CD4-positive, alpha-beta T cell treated with Interleukin-4 for 4 hours (primary cell): ENCODE measurements at places on chromosomes 16 and 17.

GRCh38 chr17:66211047-66211810 is 18.0 kb downstream of the APOH start:
- no peak for DNase-seq

- no peak for DNase-seq
These were observed 34.3 kb downstream of the HEATR3 start for GRCh38 chr16:50099957-50100648.

GRCh38 chr16:14179116-14179515 is 108.0 kb downstream of the MRTFB start:
- no peak for DNase-seq

GRCh38 chr17:59244081-59244480 is 23.8 kb downstream of the GDPD1 start:
- DNase-seq = no peak

GRCh38 chr16:11084876-11085485 is 140.6 kb downstream of the CLEC16A start:
- DNase-seq = no peak

DNA sequence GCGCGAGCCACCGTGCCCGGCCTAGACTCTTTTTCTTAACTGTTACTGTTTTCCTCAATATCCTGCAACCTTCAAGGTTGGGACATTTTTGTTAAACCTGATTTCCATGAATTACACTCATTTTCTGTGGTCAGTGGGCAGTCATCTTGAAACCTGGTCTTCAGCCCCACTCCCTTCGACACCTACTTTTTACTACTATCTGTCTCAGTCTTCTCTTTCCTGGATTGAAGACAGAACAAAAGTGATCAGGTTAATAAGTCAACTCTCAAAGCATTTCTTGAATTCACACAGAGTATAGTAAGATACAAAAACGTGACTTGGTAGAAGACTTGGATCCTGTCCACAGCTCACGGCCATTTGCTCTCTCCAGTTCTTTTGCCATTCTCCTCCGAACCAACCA is 6.1 kb downstream of the MINK1 start:
- no peak for DNase-seq

DNA sequence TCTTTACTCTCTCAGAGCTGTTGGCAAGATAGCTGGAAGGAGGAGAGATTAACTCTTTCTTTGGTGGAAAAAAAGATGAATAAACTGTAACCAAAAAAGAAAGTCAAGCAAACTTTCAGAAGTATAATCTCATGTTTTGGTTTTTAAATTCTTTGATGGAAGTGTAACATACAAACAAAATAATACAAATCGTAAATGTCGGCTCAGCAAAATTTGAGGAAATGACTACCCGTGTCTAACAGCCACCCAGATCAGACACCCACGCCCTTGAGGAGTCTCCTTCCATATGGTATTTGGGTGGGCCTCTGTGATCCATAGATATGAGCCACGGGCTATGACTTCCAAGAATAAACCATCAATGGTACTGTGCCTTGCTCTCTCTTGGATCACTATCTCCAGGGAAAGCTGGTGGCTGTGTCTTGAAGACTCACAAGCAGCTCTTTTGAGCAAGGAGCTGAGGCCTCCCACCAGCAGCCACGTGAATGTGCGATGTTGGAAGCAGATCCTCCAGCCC is 9.6 kb upstream of the CD300C start:
- DNase-seq = no peak

DNA sequence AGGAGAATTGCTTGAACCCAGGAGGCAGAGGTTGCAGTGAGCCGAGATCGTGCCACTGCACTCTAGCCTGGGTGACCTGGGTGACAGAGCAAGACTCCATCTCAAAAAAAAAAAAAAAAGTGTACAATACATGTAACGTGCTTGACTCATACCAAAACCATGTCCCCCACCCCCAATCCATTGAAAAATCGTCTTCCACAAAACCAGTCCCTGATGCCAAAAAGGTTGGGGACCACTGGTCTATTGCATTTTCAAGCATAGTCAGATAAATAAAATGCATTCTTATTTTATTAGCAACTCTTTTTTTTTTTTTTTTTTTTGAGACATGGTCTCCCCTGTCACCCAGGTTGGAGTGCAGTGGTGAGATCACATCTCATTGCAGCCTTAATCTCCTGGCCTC is 52.1 kb downstream of the COPRS start:
- DNase-seq = no peak

DNA sequence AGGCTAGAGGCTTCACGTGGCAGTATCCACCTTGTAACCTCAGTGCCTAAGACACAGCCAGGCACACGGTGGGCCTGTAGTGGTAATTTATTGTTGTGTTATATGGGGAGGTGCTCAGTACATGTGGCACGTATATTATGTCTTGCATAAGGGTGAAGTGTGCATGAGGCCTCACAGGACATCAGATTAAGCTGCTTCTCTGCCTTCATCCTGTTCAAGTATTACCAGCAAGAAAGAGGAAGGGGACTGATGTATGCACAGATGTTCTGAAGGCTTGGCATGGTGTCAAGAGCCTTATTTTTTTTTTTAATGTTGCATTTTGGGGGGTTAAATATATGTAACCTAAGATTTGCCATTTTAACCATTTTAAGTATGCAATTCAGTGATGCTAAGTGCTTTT is 71.6 kb downstream of the ABCC1 start:
- DNase-seq = no peak

- DNase-seq = no peak
These were observed 43.7 kb downstream of the GOSR1 start for GRCh38 chr17:30520882-30521281.

DNA sequence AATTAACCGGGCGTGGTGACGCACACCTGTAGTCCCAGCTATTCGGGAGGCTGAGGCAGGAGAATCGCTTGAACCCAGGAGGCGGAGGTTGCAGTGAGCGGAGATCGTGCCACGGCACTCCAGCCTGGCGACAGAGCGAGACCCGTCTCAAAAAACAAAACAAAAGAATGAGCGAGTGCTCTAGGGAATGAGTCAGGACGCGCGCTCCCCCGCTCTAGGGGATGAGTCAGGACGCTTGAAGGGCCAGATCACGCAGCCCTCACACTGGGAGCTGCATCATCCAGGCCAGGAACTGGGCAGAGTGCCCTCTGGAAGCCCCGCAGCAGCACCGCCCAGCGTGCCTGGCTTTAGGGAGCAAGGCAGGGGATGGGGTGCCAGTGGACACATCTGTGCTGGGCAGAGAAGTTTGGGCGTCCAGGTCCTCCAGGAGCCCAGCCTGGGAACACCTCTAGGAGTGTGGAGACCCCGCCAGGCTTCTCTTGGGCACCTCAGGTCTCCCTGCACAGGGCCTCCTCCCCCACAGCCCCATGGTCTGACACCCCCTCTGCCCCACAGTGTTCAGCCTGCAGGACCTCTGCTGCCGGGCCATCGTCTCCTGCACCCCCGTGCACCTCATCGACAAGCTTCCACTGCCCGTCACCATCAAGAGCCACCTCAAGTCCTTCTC is 3.9 kb upstream of the WFIKKN1 start:
- no peak for DNase-seq

DNA sequence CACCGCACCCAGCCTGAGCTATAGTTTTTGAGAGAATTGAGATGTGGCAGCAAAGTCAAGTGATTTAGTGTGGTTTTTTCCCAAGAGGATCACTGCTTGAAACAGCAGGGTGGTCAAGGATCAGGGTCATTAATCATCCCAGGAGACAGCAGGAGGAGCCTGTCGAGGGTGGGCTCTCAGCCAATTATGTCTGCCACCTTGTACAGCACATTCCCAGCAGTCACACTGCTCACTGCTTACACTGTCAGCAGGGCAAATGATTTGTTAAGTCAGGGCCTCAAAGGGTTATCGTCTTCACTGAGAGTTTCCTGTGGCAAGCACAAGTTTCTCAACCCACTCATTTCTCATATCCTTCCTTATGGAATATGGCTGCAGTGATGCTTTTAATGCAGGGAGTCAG is 13.2 kb downstream of the B3GNT9 start:
- no peak for DNase-seq

DNA sequence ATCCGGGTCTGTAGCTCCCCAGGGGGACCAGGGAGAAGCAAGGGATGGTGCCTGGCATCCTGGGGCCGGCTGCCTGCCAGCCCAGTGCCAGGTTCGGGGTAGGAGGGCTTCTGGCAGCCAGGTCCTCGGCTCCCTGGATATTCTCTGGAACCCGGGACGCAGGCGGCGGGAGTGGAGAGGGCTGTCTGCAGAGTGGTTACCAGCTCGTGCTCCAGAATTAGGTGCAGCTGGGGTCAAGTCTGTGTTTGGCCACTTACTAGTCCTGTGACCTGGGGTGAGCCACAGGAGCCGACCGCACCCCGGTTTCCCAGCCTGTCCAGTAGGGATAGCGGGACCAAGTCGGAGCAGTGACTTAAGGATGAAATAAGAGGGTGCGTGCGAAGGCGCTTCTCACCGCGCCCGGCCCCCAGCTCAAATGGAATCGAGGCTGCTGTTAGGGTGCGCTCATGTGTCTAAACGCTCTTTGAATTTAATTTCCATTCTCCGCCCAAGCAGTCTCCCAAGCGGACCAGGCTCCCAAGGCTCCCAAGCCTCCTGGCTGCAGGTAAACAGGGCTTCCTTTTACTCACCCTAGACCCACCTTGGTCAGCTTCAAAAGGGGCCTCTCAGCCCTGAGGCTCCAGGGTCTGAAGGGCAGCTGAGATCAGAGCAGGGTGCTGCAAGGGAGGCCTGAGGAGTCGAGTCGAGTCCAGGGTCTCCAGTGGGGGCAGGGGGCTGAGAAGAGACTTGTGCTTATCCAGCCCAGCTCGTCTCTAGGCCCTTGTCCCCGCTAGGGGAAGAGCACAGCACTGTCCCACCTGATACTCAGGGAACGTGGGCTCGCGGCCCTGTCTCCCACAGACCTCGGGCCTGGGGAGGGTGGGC is 28.3 kb upstream of the ZNF469 start:
- DNase-seq = no peak

- DNase-seq = peak; percentile 66
These were observed 10.7 kb downstream of the TBX2 start for GRCh38 chr17:61410141-61411010.

GRCh38 chr17:46971647-46972300 is 7.3 kb downstream of the RPRML start:
- DNase-seq = no peak

DNA sequence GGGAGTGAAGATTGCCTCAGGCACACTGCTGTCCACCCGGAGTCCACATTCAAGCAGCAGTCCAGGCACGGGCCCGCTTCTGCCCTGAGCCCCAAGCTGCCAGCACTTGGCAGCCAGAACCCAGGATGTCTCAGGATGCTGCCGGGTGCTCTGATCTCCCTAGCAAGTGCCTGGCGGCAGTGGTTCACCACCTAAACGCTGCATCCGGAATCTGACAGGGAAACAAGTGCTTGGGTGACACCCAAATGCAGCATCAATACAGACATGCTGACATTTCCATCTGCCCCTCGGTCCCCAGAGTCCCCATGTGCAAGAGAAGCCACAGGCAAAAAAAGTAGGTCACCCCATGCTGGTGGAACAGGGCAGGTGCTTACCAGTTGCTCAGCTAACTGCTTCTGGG is 197.1 kb upstream of the RPL38 start:
- no peak for DNase-seq

GRCh38 chr16:69443927-69444631 is 19.7 kb downstream of the CYB5B start:
- peak; percentile 46 for DNase-seq

- no peak for DNase-seq
These were observed 9.7 kb upstream of the KIF18B start for GRCh38 chr17:44956998-44957981.

DNA sequence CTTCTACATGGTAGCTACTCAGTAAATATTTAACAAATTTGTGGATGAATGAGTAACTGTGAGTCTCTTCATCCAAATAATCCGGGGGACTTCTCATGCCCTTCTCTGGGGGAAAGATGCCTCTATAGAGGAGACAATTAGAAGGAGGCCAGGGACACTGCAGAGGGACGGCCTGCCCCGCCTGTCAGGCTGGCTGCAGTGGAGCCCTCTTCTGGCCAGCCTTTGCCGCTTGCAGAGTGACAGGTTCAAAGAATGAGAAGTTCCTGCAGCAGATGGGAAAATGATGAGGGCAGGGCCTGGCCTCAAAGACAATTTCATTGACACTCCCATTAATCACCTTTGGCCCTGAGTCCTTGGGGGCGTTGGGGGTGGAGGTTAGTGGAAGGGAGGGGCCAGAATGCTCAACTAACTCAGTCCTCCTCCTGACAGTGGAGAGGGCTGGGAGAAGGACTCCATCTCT is 339.0 kb downstream of the MAF start:
- peak; percentile 48 for DNase-seq

GRCh38 chr16:75372236-75372856 is 61.0 kb downstream of the CFDP1 start:
- no peak for DNase-seq

GRCh38 chr17:58587713-58588117 is 73.3 kb upstream of the MTMR4 start:
- DNase-seq = peak; percentile 50

DNA sequence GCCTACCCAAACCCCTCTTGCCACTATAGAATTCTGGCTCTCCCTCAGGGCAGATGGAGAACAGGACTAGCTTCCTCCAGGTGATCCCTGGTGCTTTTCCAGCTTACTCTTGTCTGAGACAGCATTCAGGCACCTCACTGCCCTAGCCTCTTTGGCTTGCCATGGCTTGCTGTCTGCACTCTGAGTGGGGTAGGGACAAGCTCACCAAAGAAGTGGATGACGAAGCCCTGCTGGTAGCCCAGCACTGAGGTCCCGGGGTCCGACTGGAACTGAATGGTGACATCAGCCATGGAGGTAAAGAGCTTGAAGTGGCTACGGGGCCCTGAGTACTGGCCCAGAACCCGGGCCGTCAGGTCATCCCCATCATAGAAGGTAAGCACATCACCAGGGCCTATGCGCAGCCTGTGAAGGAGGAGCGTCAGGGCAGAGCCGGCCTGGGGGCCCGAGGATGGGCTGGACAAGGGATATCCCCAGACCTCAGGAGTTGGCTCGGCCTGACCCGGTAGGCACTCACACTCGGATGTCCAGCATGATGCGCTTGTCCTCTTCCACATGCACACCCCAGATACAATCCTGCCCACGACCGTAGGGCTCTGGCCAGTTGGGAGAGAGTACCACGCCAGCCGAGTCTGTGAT is 7.6 kb upstream of the PHF12 start:
- DNase-seq = no peak

- DNase-seq = no peak
These were observed 665.2 kb upstream of the CDH8 start for GRCh38 chr16:62701426-62701825.

DNA sequence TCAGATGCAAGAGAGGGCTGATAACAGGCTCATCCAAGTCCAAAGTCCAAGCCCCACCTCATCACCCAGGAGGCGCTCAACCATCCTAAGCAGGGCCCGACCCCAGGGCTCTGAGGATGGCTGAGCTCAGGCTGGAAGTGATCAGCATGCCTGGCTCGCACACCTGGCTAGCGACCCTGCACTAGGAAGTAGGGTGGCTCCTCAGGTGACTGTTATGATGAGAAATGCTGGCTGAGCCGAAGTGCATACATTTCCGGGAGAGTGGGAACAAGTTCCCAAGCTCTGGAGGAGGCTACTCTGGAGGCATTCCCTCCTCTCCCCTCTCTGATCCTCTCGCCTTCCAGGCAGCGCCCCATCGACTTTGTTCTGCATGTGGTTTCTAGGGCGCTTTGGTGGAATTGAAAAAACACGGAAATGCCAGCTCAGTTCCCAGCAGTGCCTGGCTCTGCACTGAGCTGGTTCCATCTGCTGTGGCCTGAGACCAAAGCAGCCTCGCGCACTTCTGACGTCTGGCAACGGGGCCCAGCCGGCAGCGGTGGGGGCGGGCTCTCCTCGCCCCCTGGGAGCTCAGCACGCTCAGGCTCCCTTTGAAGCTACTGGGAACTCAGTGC is 130.3 kb downstream of the IRF8 start:
- no peak for DNase-seq
